ENCODE measurements at places on chromosomes 1 and 21.

GRCh38 chr1:119968601-119969000 is 72.3 kb upstream of the ADAM30 start:
- DNase-seq = no peak

DNA sequence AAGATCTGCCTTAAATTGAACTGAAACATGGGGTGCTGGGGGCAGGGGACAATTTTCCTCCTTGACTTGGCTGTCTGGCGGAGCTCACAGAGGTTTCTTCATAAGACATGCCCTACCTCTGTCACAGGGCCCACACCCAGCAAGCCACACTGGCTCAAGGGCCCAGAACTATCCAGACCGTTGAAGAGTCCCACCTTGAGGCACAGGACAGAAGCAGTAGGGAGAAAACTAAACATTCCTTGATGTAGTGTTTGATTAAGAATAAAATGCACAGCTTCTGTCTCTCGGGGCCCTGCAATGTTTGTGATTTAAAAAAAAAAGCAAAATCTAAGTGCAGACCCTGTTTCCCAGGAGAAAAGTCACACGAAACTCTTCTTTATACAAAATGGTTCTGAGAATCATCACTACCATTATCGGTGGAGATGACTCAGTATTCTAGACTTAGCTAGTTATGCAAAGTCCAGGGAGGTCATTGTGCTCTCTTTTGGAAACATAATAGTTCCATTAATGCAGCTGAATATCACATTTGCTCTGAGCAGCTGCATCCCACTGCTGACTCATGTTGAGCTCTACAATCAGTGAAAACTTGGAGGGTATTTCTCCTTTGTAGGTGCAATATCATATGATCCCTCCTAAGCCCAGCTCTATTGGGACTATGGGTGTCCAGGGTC is 53.6 kb upstream of the DIRAS3 start:
- no peak for DNase-seq

DNA sequence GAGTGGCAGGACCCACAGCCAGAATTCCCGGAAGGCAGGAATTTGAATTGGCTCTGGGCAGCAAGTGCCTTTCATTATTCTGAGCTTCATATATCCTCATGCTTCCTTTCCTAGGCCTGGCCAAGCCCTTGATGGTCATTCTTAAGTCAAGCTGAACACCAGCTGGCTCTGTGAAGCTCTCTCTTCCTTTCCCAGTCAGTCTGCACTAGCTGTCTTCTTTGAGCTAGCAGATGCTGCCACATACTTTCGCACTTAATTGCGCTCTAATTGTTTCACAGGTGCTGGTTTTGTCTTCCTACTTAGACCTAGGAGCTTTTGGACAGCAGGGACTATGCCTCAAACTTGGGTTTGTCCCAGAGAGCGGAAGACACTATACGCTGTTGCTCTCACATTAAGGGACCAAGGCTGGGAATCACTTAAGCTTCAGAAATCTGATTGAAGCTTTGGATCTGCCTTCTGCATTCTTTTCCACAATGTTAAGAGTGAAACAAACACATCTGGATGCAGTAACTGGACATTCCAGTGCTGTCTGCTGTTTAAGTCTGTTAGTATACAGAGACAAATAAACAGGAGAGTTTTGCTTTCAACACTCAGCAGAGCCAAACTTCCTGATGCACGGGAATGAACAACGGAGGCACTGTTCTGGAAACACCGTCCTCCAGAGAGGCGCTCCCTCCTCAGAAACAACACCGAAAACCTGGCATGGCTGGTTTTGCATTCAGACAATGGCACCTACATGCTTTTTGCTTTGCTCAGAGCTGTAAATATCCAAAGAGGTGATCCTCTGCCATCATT is 2.2 kb downstream of the TLR5 start:
- no peak for DNase-seq

GRCh38 chr1:246638941-246639655 is 72.8 kb downstream of the CNST start:
- no peak for DNase-seq

DNA sequence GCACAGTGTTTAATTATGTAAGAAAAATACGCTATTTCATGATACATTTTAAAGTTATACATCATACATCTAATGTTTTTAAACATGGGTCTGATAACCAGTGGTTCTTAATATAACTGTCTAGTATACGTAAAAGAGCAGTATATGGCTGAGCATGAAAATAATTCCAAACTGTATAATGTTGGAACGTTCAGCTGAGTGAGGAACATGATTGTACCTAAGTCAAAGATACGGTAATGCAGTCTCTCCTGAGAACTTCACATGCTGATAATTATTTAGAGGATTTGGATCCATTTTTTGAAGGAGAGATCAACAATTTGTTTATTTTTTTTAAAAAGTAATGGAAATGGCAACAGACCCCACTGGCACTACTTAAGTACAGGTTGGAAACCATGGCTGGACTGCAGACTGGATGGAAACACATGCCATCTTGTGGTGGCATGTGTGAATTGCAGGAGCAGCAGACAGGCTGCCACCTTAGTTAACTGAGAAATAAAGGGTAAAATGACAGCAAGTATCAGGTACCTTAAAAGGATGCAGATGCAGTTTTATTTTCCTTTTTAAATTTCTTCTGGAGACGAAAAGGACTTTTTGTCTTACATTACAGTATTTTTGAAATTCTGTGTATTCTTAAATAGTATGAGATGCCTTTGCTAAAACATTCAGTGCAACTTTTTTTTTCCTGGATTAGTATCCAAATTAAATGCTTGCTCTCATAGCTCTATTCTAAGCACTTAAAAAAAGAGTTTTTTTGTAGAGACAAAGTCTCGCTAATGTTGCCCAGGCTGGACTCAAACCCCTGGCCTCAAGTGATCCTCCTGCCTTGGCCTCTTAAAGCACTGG is 73.8 kb downstream of the MTR start:
- no peak for DNase-seq

- DNase-seq = no peak
Observed at GRCh38 chr1:112359961-112360767, 35.9 kb upstream of the CTTNBP2NL start.

DNA sequence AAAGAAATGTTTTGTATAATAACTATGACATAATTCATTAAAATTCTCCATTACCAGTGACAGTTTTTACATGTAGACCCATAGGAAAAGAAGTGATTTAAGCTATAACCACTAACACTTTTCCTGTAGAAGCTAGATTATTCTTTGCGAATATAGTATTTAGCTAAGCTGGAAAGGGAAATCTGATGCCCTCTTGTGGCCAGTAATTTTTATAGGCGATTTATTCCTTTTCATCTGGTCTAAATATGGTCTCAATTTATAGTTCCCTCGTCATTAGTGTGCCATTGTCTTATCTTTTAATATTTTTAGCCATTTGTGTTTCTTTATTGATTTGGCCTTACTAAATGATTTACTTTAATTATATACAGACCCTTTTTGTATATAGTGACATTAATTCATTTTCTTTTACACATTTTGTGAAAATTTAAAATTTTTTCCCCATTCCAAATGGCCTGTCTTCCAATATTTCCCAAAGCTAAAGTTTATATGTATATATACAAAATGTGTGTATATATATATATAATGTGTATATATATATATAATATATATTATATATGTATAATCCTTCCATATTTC is 26.7 kb downstream of the BTG3 start:
- DNase-seq = no peak

GRCh38 chr1:33182401-33182841 is 578 bp upstream of the TRIM62 start:
- DNase-seq = no peak

- DNase-seq = no peak
Observed at GRCh38 chr1:12204754-12205658, 24.8 kb upstream of the VPS13D start.

DNA sequence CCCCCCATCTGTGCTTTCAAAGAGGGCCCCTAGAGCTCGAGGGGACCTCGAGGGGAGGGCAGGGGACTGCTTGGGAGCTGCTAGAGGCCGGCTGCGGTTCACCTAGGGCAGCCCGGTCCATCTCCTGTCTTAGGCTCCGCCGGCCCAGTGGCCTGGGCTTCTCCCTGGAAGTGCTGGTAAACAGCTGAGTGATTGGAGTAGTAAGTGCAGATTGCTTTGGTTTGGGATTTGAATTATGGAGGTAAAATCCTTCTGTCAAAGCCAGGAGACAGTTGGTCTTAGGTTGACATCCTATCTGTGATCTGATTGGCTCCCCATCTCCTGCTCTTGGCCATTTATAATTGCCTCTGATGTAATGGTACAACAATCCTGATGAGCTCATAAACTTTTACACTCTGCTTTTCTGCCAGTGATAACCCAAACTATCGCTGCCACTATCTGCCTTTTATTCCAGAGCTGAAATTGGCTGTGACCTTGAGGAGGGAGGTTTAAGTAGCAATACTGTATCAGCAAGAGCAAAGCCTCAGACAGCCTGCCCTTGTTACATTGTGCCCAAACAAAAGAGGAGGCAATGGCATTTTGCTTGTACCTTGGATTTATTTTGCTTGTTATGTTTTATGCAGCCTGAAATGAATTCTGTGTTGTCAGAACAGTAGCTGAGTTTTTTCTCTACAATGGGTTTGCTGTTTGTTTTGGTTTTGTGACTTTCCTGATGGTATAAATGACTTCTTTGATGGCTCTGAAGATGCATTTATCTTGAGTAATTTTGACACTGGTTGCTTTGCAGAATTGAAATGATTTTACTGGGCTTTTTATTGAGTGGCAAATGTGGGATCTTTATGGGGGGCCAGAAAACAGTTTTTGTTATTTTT is 2.4 kb downstream of the ARID1A start:
- DNase-seq = peak; percentile 72

DNA sequence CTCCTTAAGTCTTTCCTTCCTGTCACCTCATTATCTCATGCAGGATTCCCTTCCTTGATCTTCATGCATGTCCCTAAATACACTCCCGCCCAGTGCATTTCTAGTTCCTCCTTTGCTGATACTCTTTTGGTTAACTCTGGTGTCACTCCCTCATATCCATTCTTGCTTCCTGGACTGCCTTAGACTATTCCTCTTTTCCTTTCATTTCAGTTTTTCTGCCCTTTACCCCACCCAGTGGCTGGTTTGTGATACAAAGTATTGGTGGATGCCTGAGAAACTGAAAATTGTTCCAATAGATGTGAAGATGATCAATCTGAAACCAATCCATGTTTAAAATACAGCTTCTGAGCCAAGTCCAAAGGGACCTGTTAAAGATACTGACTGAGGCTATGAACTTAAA is 553.8 kb upstream of the CAMK1G start:
- no peak for DNase-seq

GRCh38 chr1:15476927-15477326 is 1.0 kb downstream of the CELA2B start:
- no peak for DNase-seq

GRCh38 chr1:166840309-166841274 is 1.3 kb downstream of the POGK start:
- DNase-seq = no peak

DNA sequence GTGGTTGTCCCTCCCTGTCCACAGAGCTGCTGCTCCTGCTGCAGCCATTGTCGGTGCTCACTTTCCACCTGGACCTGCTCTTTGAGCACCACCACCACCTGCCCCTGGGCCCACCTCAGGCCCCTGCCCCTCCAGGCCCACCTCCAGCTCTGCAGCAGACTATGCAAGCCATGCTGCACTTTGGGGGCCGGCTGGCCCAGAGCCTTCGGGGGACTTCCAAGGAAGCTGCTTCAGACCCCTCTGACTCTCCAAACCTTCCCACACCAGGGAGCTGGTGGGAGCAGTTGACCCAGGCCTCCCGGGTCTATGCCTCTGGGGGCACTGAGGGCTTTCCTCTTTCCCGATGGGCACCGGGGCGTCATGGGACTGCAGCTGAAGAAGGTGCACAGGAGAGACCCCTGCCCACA is 5.9 kb downstream of the RUSC1 start:
- no peak for DNase-seq

GRCh38 chr1:32399843-32400242 is 5.6 kb upstream of the BSDC1 start:
- no peak for DNase-seq

GRCh38 chr1:228338521-228339051 is 68.0 kb downstream of the TRIM11 start:
- DNase-seq = no peak

- DNase-seq = no peak
Observed at GRCh38 chr1:221032637-221033280, 153.5 kb downstream of the HLX start.

DNA sequence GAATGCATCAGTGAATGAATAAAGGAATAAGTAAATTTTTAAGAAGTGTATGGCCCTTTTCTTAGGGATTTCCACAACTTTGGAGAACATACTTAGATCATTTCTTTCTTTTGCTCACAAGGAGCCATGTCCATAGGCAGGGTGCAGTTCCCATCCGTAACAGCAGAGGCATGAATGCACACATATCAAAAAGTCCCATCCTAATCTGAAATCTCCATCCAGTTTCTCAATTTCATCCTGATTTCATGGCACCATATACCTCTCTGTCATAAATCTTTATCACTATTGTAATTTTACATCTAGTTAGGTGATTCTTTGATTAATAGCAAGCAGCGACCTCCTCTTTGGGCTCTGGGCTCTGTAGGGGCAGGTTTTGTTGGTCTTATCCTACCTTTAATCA is 359.2 kb downstream of the RRAGC start:
- no peak for DNase-seq

DNA sequence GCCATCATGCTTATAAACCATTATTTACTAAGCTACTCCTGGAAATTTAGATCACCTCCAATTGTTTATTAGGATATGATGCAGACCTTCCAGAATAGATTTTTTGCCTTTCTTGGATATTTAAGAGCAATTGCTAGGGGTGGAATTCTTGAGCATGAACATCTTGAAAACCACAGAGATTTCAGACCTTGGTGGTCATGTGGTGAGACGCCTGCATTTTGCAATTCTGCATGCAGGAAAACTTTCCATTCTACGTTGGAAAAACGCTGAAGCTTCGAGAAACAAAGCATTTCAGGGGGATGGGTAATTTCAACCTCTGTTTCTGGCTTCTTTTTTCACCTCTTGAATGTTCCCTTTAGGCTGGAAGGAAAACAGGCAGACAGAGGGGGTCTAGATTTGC is 596.3 kb downstream of the KIF26B start:
- no peak for DNase-seq

DNA sequence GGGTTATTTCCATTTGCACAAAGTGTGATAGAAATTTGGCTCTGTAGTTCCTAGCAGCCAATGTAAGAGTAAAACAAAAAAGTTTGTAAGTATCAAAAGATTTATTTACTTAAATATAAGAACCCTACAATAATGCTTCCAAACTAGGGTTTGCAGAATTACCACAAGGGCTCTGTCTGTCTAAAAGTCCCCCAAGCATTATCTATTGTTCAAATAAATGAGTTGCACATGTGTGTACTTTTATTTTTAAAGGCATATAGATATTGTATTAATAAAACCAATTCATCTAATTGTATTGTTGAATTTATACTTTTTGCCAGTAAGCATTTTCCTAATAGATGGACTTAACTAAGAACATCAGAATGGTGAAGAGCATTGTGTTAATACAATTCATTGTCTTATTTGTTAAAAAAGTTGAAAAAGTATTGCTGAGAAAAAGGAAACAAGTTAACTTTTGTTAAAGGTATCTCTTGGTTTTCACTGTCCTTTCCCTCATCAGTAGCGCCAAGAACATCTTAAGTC is 863 bp upstream of the PTPRC start:
- no peak for DNase-seq
